ENCODE measurements at places on chromosomes 6 and 20.

GRCh38 chr6:68502946-68503345, 132.1 kb upstream of the ADGRB3 start:
- DNase-seq: no peak

- DNase-seq: no peak
Observed at GRCh38 chr6:4670824-4671409, 105.3 kb upstream of the CDYL start.

GRCh38 chr6:101386982-101387381, 6.5 kb upstream of the GRIK2 start:
- DNase-seq: no peak

- DNase-seq: no peak
Observed at GRCh38 chr20:33803921-33804337, 7.2 kb upstream of the CHMP4B start.

- no peak for DNase-seq
Observed at GRCh38 chr20:14512839-14513238, 175.4 kb upstream of the FLRT3 start.

- DNase-seq: no peak
Observed at GRCh38 chr20:61901392-61902220, 164.1 kb downstream of the TAF4 start.

- no peak for DNase-seq
Observed at GRCh38 chr6:137430954-137431353, 63.2 kb downstream of the OLIG3 start.

DNA sequence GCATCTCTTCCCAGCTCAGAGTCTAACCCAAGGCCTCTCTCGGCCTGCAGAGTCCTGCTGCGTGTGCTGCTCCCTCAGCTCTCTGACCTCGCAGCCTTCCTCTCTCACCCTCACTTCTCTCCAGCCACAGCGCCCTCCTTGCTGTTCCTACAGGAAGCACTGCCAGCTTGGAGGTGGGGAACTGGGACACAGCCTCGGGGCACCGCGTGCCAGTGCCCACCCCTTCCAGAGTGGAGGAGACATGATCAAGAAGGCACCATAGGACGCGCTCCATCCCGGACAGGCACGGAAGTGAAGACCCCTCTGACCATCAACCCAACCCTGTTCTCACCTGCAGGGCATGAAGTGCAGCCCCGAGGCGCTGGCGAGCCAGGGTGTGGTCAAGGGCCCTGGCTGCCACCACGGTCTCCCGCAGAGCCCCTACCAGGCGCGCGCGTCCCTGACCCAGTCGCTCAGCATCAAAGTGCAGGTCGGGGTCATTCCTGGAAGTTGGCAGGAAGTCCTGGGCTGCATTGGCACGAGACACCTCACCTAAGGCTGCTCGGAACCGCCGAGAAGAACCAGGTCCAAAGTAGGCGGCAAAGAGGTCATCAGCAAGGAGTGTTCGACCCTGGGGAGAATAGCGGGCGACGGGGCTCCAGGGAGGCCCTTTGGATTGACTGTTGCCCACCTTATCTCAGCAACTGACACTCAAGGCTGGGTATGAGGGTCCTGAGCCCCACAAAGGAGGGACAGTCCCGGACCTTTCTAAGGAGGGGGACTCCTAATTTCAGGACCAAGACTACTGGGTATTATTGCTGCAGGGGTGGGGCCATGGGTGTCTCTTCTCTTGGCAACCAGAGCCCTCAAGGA, 1.3 kb downstream of the VWA7 start:
- no peak for DNase-seq

GRCh38 chr20:52031563-52032303, 159.8 kb downstream of the ZFP64 start:
- no peak for DNase-seq

- DNase-seq: no peak
Observed at GRCh38 chr6:99745651-99746050, 139.0 kb downstream of the PRDM13 start.

- DNase-seq: no peak
Observed at GRCh38 chr6:165606740-165607008, 56.4 kb downstream of the PDE10A start.

GRCh38 chr6:2197177-2197671, 48.2 kb downstream of the GMDS start:
- no peak for DNase-seq

GRCh38 chr20:57213291-57213690, 53.1 kb downstream of the BMP7 start:
- DNase-seq: no peak

GRCh38 chr6:65638047-65638831, 68.8 kb downstream of the EYS start:
- no peak for DNase-seq

- DNase-seq: no peak
Observed at GRCh38 chr6:144197919-144198318, 47.6 kb downstream of the STX11 start.

GRCh38 chr20:10648651-10649050, 25.1 kb downstream of the JAG1 start:
- DNase-seq: no peak

DNA sequence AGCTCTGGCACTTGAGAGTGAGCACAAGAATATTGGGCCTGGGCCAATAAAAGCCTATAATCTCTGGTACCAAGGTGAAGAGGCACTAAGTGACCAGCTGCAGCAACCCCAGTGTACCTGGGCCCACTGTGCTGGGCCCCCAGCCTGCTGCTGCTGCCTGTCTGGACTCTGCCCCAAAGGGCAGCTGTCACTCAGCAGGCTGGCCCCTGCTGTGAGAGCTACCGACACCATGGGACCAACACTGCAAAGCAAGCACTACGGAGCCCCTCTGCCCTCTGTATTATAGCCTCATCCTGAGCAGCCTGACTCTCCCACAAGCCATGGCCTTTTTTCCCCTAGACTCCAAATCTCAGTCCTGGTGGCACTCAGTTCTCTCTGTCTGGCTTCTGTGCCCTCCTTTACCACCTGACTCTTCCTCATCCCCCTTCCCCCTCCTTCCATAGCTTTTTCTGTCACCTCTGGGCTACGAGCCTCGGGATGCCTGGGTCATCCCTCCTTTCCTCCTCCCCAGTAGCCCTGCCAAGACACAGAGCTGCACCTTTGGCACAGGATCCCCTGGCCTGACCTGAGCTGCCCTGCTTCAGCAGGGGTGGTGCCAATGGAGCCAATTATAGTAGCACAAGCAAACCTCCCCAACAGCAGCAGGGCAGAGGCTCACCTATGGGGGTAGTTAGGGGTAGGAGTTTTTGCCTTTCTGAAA, 14.2 kb downstream of the RRP36 start:
- no peak for DNase-seq

DNA sequence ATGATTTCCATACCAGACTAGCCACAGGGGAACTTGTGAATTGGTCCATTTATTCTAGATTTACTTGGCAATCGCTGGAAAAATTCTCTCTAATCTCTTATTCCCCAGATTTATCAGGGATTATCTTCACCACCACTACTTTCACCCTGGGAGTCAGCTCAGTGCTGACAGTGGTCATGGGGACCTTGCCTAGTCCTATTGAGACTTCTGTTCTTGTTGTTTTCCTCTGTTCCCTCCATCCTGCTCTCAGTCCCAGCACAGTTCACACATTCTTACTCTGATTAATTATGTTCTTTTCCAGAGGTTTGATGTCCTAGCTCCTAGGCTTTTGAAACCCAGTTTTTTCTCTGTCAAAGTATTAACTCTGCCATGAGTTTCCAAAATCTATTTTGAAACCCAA, 94.0 kb upstream of the TINAG start:
- no peak for DNase-seq

DNA sequence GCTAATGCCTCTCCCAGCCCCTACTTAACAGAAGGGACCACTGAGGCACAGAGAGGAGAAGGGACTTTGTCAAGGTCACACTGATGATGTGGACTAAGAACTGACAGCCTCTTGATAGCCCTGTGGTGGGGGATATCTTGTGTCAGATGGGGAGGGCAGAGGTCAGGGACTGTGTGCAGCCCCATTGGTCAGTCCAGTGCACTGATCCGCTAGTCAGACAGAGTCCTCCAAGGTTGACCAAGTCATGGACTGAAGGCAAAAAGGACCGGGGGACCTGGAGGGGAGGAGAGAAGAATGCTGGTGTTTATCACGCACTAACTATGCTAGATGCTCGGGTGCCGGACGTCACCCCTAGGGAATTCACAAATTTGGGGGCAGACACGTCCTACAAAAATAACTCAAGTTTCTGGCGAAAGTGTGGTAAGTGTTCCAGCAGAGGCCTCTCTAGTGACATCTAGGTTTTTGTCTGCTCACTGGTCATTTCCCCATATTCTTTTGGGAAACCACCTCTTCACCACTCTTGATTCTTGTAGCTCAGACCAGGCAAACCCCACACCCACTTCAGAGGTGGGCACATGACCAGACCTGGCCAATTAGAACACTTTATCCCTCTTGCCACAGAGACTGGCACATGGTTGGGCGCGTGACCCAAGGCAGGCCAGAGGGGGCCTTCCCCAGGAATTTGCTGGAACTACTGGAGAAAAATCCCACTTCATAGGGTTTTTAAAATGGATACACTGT, 21.0 kb downstream of the TCF15 start:
- DNase-seq: no peak

- DNase-seq: no peak
Observed at GRCh38 chr6:107083047-107083768, 32.1 kb downstream of the BEND3 start.

- DNase-seq: no peak
Observed at GRCh38 chr20:39188266-39188765, 226.2 kb downstream of the DHX35 start.

- DNase-seq: no peak
Observed at GRCh38 chr20:11137688-11138087, 463.9 kb upstream of the JAG1 start.

DNA sequence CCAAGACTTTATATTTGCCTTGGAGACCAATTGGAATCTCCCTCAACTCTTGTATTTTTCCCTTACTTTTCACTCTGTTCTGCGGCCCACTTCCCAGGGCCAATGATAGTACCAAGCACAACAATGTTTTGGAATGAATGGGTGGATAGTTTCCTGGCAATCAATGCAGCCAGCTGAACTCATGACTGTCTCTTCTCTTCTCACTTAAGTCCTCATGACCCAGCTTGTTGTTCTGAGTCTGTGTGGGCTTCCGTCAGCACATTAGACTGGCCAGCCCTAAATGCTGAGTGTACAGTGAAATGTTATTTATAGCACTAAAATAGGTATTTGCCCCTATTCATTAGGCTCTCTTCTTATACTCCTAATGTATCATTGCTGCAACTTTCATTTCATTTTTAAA, 5.6 kb upstream of the MBOAT1 start:
- no peak for DNase-seq

DNA sequence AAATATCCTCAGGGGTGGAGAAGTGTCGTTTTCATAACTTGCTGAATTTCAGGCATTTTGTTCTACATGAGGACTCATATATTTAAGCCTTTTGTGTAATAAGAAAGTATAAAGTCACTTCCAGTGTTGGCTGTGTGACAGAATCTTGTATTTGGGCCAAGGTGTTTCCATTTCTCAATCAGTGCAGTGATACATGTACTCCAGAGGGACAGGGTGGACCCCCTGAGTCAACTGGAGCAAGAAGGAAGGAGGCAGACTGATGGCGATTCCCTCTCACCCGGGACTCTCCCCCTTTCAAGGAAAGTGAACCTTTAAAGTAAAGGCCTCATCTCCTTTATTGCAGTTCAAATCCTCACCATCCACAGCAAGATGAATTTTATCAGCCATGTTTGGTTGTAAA, 20.3 kb upstream of the MAPK13 start:
- DNase-seq: no peak

DNA sequence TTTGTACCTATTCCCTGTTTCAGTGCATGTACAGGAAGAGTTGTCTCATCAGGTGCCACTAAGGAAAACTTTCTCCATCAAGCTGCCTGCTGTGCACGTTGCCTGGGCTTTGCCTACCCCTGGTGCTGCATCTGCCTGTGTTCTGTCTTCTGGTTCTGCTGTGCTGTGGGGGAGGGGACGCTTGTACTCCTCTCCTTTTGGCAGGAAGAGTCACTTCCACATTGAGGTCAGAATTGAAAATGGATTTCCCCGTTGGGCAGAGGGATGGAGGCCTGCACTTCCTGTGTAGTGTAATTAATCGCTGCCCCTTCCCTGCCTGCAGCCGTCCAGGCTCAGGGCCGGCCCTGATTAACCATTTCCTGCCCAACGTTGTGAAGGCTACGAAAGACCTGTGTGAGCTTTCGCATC, 153.3 kb downstream of the SCML4 start:
- DNase-seq: no peak

GRCh38 chr20:49286689-49287551, 9.1 kb upstream of the ZNFX1 start:
- no peak for DNase-seq

GRCh38 chr6:55841341-55841740, 34.0 kb downstream of the BMP5 start:
- no peak for DNase-seq

DNA sequence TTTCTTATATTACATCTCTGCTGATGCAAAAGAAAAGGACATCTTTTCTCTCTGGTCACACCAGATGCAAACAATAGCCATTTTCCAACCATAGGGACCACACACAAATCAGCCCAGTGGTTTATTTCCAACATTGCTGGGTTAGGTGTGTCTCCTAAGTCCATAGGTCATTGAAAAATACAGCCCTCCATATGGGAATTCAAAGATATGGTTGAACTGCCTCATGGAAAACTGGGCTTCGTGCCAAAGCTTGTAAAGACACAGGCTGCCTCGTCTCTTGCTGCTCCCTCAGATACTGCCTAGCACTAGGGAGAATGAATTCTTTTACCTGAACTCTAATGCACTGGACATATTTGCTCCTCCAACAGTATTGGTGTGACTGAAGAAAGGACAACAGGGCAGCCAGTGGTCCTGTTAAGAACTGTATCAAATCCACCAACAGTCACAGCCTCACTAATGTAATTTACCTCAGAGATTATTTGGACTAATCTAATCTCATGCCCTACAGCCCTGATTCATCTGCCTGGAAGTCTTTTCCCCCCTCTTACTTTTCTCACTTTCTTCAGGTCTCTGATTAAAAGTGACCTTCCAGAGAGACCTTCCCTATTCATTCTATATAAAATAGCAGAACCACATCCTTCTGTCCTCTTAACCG, 48.3 kb upstream of the TBC1D32 start:
- no peak for DNase-seq

DNA sequence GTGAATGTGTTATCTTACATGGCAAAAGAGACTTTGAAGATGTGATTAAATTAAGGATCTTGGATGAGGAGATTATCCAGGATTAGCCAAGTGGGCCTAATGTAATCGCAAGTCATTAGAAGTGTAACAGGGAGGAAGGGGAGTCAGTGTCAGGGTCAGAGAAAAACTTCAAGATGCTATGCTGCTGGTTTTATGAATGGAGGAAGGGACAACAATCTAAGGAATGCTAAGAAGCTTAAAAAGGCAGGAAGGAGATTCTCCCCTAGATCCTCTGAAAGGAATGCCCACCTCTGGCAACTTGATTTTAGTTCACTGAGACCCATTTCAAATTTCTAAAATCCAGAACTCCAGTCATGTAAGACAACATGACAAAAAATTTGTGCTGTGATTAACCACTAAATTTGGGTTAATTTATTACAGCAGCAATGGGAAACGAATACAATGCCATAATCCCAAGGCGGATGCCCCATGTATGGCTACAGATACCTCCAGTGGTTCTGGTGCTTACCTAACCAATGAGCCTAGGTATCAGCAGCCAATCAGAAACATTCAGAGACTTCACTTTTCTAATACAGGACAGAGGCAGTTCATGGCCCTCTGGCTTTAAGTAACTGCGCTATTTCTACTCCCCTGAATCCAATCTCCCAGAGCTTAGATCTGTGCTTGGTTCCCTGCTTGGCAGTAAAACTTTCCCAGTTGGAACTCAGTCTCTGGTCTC, 3.6 kb upstream of the TAAR8 start:
- DNase-seq: no peak

- no peak for DNase-seq
Observed at GRCh38 chr6:88871498-88871897, 91.9 kb downstream of the RNGTT start.
